GM19239 (cell line): ENCODE measurements at places on chromosomes 5 and 9.

DNA sequence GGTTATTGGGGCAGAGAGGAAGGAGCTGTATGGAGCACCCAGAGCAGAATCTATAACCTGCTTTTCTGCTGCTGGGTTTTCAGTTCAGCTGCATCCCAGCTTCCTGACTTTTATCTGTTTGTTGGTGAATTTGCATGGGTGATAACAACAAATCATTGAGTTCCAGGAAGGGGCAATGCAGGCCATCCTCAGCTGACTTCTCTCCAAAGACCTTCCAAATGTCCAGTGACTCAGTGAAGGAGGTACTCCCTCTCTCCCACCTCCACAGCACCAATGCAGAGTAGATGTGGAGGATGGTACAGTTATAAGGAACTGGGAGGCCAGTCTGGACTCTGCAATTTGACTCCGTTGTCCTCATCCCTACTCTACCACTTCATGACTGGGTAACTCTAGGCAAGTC is 1.6 kb upstream of the TXN start:
- DNase-seq = no peak

GRCh38 chr9:5899292-5899691 is 8.6 kb downstream of the MLANA start:
- DNase-seq = no peak

DNA sequence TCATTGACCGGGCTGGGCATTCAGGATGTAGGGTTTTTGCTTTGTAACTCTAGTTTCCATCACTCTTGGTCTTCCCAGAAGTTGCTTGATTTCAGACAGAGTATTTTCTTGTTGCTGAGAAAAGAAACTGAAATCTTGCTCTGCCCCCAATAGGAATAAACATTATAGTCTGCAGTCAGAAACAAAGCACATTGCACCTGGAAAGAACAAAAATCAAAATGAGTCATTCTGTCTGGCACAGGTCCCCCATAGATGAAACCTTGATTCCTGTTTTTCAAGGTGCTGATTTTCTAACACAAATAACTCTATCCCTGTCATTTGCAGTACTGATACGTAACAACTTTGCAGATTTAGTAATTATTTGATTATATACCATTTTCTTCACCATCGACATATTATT is 232.1 kb downstream of the FBXO4 start:
- DNase-seq = no peak

DNA sequence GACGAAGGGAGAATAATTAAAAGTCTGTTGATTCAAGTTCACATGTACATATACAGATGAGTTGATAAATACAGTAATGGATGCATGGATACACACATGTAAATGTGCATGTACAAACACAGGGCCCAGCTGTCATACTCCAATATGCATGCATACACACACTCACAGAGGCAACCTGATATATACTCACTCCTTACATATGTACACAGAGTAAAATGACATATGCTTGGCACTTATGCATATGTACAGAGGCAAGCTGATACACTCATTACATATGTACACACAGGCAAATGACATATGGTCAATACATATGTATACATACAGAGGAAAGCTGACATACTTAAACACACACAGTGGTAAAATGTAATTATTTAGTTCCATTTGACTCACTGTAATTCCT is 7.2 kb upstream of the TMEFF1 start:
- DNase-seq = no peak
